ENCODE measurements at places on chromosomes 3 and 15.

GRCh38 chr15:100426937-100427336, 85.2 kb upstream of the ADAMTS17 start:
- DNase-seq, result no peak

DNA sequence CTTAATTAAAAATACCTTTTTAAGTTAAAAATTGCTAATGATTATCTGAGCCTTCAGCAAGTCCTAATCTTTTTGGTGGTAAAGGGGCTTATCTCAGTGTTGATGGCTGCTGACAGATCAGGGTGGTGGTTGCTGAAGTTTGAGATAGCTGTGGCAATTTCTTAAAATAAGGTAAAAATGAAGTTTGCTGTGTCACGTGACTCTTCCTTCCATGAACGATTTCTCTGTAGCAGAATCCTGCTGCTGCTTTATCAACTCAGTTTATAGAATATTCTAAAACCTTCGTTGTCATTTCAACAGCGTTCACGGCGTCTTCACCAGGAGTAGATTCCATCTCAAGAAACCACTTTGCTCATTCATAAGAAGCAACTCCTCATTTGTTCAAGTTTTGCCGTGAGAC, 110.1 kb downstream of the SUCNR1 start:
- DNase-seq, result no peak

DNA sequence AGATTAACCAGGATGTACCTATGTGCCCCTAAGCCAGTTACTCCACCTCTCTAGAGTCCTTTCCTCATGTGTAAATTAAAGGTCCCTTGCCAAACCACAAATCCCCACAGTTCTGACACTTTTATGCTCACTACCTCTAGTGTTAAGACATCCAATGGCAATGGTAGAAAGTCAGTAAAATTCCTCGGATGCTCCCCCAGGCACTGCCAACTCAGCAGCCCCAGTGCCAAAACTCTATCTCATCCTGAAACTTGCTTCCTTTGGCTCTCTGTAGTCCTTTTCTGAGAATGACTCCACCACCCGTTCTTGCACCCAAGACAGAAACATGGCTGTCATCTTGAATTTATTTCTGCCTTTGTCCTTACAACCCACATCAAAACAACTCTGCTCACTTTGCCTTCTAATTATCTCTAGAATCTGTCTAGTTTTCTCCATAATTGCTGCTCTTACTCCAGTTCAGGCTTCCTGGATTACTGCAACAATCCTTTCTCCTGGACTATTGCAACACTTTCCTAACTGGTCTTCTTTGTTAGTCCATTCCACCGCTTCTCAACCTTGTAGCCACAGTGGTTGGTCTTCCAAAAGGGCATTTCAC, 41.6 kb downstream of the MB21D2 start:
- no peak for DNase-seq

- no peak for DNase-seq
Measured at GRCh38 chr3:139572847-139573672, 33.5 kb upstream of the RBP1 start.

- no peak for DNase-seq
Measured at GRCh38 chr3:145767909-145768308, 393.1 kb downstream of the PLOD2 start.

DNA sequence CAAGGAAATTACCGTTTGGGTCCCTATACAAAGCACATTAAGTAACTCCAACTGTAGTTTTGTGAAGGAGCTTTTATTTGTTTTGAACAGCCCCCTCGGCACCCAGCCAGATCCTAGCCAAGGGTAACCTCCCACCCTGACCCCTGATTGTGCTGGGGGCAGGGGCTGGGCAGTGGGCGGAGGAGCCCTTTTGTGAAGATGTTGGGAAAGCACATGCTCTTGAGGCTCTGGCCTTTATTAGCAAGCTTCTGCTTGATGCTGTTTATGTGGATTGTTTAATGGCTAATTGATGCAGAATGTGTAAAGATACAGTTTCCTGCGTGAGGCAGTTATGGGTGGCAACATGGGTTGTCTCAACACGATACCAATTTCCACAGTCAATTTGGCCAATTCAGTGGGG, 136.5 kb downstream of the MAP2K5 start:
- DNase-seq, result no peak

DNA sequence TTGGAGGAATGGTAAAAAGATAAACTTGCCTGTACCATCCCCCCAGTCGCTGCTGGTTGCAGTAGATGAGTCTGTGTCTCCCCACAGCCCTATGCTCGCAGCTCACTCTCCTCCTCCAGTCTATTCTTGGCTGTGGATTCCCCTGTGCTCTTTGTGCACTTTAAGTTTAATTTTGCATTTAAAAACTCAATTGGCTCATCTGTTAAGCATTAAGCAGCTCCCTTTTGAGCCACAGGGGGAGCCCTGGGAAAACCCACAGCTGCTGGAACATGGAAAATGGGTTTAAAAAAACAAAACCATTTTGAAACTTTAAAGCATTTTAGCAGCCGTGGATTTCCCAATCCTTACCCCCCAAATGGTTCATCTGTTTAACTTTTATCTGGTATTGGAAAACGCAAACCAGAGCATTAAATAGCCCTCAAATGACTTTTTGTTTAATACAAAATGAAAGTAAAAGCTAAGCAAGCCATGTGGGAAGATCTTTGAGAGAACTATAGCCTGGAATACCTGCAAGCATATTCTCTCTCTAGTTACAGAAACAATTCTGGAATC, 536.9 kb downstream of the ZIC1 start:
- DNase-seq, result peak; percentile 19

GRCh38 chr3:53243165-53243564, 12.7 kb downstream of the TKT start:
- no peak for DNase-seq

- DNase-seq, result no peak
Measured at GRCh38 chr15:87827131-87827530, 429.4 kb downstream of the NTRK3 start.

GRCh38 chr15:60660290-60661051, 181.5 kb upstream of the ICE2 start:
- no peak for DNase-seq

DNA sequence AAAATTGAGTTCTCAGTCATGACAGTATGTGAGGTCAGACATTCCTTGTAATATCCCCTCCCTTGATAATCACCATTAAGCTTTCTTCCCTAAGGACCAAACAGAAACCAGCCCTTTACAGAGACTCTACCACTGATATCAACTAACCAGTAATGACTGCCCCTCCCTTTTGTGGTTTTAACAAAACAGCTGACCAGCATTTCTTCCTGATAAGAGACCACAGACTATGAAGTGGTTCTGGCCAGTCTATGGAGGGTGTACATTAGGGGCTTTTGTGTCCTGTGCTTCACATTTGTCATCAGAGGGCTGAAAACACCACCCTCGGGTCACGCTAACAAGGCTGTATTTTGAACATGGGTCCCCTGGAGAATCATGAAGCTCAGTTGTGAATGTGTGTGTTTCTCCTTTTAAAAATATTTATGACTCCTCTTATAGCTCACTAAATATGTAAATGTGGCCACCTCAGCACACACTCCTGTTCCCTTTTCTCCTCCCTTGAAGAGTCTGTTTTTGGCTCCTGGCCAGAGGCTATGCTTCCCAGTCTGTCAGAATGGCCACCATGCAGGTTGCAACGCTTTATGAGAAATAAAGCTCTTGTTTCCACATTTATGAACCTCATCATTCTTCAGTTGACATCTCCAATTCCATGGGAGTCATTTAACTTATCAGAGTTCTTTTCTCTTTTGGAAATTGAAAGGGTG, 239.3 kb downstream of the CPNE4 start:
- DNase-seq, result no peak

DNA sequence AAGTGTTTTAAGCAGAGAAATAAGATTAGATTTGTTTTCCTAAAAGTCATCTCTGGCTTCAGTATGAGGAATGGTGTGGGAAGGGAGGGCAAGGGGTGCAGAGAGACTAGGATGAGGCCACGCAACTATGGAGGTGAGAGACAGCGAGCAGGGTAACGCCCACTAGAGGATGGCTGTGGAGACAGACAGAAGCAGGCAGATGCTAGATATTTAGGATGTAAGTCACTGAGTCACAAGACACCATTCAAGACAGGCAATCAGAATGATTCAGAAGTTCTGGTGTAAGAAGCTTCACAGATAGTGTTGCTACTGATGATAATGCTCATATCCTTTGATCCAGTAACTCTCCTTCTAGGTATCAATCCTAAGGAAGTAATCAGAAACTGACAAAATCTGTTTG, 19.1 kb downstream of the HSPBAP1 start:
- no peak for DNase-seq

DNA sequence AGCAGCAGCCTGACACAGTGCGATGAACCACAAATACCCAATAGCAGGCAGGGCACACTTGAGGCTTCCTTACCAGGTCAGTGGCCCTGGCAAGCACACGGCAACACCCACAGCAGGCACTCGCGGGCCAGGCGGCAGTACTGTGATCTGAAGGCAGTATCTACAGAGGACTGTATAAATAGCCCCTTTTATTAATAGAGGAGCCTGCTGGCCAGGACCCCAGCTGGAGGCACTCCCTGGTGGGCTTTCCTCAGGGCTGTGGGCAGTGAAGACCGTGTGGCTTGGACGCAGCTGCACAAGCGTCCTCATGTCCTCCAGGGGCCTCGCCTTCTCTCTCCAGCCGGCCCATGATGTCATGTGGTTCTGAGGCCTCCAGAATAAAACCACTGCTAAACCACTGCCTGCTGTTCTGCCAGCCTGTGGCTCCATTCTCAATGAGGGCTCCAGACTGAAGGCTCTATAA, 44.1 kb downstream of the LRIG1 start:
- no peak for DNase-seq

DNA sequence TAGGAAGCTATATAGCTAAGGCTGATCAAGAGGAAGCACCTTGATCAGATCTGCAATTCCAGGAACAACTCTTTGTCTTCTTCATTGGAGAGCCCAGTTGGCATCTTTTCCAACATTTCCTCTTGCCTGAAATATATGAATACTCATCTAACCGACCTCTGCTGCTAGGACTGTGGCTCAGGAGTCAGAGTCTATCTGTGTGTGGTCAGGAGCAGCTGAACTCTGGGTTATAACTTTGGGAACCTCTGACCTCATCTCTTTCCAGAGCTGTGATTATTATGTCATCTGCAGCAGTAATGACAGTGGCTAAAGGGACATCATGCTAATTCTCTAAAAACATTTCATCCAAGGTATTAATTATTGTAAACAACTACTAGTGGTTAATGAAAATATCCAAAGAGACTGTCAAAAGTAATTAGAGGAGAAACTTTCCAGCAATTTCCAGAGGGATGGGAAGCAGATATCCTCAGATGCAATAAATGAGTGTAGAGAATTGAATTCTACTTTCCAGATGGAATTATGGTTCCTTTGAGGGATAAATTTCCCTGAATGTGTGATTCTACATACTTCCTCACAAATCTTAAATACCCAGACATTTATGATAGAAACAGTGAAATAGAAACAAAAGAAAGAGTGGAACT, 11.5 kb upstream of the SPINK8 start:
- DNase-seq, result no peak

DNA sequence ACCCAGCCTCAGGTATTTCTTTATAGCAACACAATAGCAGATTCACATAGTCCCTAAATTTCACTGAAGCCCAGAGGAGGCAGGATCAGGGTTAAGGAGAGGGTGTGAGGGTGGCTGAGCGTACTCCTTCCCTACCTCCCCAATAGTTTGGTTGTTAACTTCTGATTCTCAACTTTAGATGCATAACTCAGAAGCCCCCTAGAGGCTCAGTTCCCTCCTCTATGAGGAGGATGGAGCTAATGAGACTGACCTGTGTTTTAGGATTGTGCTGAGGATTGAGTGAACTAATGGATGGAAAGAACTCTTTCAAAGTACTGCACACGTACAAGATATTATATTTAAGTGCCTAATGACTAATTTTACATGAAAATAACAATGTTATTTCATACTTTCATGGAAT, 249.3 kb upstream of the SOX14 start:
- DNase-seq, result no peak

- no peak for DNase-seq
Measured at GRCh38 chr3:125087768-125088391, 32.1 kb upstream of the HEG1 start.

DNA sequence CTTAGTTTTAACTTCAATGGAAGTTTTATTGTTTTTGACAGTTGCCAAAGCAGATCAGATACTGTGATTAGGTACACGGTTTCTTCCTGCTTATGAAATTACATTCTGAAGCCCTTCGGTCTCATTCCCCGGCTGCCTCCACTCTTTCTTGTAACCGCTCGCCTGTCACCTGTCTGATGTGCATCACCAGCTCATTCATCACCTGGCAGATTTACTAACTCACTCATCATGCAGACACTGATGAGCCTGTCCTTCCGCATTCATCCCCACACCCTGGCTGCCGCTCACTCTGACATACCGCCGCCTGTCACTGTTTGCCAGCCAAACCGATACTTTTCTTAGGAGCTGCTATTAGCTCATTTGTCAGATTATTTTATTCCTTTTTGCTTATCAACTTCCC, 82.8 kb upstream of the NSMCE3 start:
- DNase-seq, result no peak

GRCh38 chr3:53677413-53677812, 168.8 kb downstream of the CHDH start:
- no peak for DNase-seq

GRCh38 chr3:69491975-69492374, 106.1 kb upstream of the FRMD4B start:
- DNase-seq, result no peak

DNA sequence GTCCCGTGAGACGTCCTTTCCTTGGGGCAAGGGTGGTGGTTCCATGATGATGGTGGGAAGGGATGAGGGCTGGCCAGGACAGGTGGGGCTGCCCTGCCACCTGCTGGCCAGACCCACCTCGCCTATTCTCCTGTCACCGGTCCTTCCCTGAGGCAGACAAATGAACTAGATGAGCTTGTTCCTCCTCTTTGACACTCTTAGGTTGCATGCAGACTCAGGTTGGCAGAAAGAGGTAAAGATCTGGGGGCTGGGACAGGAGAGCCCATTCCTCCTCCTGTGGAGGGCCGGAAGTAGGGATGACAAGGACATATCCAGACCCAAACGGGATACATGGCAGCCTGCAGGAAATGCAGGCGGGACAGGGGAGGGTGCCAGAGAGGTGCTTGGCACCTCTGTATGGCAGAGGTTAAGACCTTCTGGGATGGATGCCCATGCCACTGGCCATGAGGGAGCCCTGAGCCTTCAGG, 38.6 kb downstream of the ACSBG1 start:
- DNase-seq, result peak; percentile 75

GRCh38 chr3:44509393-44509921, 32.0 kb upstream of the ZNF445 start:
- DNase-seq, result no peak

GRCh38 chr3:46987319-46987742, 7.9 kb downstream of the NBEAL2 start:
- DNase-seq, result no peak

DNA sequence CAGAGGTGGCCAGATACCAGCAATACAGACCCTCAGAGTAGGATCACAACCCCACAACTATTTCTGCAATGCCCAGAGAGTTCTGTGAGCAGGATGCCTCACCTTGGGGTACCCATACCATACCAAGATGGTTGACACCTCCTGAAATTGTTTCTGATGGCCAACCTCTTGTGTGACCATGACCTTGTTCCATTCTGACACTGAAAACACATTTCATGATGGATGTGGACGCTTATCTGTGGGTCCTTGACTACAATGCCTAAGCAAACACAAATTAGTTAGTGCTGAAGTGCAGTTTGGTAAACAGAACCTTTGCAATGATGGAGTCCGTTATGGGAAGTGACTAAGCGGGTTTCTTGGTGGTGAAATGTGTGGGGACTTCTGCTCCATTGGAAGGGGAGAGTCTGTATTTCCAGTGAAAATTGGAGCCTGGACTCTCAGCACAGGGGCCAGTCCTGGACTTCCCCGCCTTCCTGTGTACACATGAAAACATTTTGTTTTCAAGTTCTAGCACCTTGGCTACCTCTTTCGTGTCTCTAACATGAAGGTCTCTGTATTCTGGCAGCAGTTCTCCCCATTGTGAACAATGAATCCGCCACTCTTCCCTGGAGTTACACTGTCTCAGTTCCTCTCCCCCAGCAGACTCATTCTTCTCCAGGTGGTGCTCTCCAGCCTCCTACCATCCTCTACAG, 106.2 kb downstream of the XXYLT1 start:
- DNase-seq, result no peak

All from HEK293T (cell line).